ENCODE measurements at places on chromosomes 12 and 14.

GRCh38 chr14:63192085-63192484, 12.2 kb upstream of the RHOJ start:
- DNase-seq, result no peak

DNA sequence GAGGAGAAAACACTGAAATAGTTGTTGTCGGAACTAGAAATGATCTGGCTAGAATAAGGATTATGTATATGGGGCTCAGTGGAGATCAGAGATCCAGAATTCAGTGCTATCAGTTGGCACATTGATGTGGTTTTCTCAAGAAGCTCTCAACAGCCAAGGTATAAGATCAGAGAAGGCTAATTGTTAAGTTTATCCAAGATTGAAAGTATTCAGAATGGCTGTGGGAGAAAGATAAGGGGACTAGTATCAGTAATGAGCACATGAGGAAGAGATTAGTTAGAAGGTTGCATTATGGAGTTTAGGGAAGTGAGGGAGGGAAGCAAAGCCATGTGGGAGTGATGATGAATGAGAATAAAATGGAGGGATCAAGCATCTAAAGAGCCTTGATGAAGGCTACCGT, 128.1 kb upstream of the MIS18BP1 start:
- DNase-seq, result no peak

GRCh38 chr14:54894995-54895394, 7.6 kb downstream of the GCH1 start:
- no peak for DNase-seq

DNA sequence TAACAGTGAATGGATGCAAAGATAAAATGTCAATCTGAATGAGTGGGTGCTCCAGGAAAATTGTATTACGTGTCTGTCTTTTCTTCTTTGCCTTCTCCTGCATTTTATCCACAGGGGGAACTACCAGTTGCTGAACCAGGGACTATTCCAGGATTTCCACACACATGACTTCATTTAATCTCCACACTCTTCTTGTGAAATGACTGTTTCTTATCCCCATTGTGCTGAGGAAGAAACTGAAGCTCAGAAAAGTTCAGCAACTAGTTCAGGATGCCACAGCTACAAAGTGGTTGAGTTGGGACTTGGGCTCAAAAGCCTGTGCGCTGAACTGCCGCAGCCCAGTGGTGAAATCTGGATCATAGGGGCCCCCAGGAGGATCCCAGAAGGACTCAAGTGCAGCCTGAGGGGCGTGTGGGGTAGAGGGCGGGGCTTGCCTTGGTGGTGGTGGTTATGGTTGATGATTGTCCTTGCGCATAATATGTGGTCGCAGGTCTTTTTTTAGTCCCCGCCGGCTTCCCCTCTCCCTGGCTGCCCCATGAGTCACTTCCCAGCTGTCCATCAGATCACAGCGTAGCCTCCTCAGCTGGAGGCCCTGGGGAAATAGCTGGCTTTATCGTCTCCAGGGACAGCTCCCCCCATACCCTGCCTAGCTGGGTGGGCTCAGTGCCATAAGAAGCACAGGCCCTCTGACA, 235.2 kb upstream of the CRY1 start:
- DNase-seq, result peak; percentile 67

DNA sequence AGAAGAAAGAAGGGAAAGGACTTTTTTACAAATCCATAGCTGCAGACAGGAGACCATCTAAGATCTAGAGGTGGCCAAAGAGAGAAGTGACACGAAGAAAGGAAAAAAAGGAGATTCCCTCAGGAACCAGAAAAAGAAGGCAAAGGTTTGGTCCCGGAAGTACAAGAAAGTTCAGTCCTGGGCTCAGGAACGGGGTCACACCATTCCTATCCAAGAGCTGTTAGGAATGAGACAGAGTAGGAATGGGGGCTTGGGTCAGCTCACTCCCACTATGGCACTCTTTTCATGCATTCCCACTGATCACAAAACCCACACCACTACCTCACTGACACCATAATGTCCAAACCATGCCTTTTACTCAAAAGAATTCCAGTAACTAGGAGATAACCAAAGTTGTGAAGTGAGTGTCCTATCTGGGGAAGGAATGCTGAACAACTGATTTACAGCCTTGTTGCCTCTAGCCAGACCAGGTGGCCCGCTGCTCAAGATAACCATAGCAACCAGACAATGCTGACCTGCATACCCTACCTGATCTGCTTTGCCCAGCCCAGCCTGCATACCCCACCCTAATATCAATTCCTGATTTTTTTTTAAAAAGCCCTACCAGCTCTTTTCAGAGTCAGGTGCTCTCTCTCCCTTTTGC, 8.4 kb downstream of the PPP2R3C start:
- no peak for DNase-seq

GRCh38 chr12:132560614-132561426, 49.6 kb downstream of the LRCOL1 start:
- peak; percentile 63 for DNase-seq

DNA sequence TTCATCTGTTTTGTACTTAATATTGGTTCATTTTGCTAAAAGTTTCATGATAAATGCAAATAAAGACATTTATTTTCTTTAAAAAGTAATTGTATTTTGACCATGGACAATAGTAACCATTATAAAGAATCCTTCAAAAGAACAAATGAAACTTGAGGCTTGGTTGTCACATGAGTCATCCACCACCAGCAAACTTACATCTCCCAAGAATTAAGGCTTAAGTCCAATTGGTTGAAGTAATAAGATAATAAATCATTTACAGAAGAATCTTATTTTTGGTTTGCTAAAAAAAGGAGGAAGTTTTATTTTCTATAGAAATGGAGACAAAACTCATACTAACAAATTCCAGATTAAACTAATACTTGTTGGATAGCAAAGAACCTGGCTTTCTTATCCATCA, 84.8 kb upstream of the KITLG start:
- DNase-seq, result peak; percentile 52

- DNase-seq, result peak; percentile 7
These were observed 9.0 kb downstream of the SERPINA6 start for GRCh38 chr14:94313991-94314655.

DNA sequence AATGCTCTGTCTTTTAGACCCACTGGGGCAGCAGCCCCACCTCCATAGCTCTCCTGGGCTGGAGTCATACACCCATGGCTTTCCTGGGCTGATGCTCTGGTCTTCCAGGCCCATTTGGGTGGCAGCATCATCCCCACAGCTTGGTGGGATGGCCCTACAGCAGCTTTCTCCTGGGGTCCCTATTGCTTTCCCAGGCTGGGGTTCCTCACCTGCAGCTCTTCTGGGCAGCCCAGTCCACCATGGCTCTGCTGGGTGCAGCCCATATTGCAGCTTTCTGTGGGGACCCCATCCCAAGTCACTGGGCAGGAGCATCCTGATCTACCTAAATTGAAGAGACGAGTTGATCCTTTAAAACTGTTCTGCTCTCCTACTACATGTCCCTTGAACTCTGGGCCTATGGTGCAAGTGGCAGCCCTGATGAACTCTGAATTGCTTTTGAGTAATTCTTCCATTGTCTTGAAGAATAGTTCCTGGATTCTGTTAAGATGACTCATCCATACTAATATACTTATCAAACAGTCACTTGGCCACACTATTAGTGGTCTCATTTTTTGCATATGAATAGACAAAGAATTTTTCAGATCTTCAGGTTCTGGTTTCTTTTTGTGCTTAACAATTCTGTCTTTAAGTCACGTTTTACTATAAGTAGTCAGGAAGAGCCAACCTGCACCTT, 390.1 kb downstream of the DPF3 start:
- peak; percentile 41 for DNase-seq

DNA sequence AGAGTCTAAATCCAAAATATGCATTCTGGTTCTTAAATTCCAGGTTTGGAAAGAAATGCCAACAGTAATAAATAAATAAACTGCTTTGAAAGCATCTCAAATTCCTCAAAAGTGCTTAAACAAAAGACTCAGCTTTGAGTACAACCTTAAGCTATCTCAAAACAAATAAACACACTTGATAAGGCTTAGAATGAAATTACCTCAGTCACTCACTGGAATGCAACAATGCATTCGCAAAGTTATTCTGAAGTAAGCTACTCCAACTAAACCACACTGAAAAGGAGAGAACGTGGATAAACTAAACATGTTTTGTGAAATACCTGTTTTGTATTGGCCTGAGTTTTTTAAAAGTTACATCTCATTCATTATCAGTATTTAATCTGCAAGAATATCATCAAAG, 1.2 kb downstream of the SPTSSA start:
- DNase-seq, result no peak

DNA sequence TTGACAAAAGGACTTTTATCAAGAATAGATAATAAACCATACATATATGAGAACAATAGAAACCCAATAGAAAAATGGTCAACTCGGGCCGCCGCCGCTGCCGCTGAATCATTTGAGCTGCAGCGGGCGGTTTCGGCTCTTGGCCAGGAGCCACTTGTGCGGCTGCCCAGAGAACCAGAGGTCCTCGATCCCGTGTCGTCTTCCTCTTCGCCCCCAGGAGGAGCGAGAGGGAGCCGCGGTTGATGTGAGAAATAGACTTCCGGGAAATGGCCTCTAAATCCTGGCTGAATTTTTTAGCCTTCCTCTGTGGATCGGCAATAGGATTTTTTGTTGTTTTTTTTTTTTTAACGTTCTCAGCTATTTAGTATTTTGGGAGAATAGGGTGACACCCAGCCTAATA, 44.8 kb downstream of the CPSF6 start:
- DNase-seq, result peak; percentile 80

- DNase-seq, result peak; percentile 82
These were observed 126.9 kb upstream of the RAP1B start for GRCh38 chr12:68483592-68484383.

GRCh38 chr12:30719060-30719459, 23.4 kb upstream of the IPO8 start:
- DNase-seq, result peak; percentile 92

DNA sequence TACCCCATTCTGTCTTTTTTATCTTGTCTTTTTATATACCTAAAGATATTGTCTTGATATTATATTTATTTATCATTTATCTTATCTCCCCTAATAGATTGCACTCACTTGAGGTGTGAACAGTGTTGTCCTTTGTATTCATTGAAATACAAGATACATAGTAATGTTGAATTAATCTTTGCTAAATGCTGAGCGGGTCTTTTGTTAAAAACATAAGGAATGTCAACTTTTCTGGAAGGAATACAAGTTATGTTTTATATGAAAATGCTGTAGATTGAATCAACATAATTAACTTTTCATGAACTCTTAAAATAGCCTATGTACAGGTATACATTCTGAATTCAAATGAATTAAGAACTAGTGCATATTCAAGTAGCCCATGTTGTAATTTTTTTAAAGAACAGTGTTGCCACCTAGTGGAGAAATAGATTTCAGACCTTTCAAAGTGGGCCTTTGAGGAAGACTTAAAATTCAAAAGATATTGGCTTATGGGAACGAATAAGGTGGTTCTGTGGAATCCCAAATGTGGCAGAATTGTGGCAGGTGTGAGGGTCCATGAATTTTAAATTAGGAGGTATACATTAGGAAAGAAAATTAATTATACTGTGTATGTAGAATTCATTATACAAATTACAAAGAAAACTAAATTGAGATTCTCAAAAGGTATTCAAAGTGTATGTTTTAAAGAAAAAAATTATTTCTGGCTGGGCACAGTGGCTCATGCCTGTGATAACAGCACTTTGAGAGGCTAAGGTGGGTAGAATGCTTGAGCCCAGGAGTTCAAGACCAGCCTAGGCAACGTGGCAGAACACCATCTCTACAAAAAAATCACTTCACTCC, 19.1 kb downstream of the BBOF1 start:
- DNase-seq, result peak; percentile 50

GRCh38 chr14:30533126-30533525, 25.8 kb upstream of the G2E3 start:
- DNase-seq, result no peak

- peak; percentile 76 for DNase-seq
These were observed 85.0 kb downstream of the CRADD start for GRCh38 chr12:93762059-93762719.

GRCh38 chr12:10027721-10028120, 2.8 kb upstream of the CLEC9A start:
- peak; percentile 27 for DNase-seq

GRCh38 chr14:54881761-54882401, 20.7 kb downstream of the GCH1 start:
- peak; percentile 42 for DNase-seq

- DNase-seq, result no peak
These were observed 156.2 kb upstream of the GZMB start for GRCh38 chr14:24790196-24790595.

DNA sequence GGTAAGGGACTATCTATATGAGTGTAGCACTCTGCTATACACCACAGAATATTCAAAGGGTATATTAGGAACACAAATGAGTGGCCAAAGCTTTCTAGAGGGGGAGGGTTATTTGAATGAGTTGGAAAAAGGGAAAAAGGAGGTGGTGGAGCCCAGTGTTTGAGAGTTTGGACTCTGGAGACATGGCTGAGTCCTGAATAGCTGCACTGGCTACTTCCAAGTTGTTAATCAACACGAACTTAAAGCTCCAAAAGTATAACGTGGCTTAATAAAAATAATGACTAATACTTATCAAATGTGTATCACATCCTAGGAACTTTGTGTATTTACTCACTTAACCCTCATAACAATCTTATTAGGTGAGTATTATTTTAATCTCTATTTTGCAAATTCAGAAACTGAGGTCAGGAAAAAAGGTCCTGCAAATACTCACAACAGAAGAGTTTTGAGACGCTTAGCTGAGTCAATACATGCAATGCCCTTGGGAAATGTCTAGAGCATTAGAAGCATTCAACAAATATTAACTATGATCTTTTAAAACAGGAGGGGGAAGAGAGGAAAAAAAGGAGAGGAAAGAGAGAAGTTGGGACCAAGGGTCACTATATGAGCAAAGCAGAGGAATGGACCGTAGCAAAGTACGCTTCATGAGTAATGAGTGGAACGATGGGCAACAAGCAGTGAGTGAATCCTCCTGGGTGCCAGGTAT, 189.5 kb upstream of the HMGA2 start:
- peak; percentile 78 for DNase-seq

GRCh38 chr12:15550793-15551192, 228.5 kb downstream of the PTPRO start:
- DNase-seq, result no peak

DNA sequence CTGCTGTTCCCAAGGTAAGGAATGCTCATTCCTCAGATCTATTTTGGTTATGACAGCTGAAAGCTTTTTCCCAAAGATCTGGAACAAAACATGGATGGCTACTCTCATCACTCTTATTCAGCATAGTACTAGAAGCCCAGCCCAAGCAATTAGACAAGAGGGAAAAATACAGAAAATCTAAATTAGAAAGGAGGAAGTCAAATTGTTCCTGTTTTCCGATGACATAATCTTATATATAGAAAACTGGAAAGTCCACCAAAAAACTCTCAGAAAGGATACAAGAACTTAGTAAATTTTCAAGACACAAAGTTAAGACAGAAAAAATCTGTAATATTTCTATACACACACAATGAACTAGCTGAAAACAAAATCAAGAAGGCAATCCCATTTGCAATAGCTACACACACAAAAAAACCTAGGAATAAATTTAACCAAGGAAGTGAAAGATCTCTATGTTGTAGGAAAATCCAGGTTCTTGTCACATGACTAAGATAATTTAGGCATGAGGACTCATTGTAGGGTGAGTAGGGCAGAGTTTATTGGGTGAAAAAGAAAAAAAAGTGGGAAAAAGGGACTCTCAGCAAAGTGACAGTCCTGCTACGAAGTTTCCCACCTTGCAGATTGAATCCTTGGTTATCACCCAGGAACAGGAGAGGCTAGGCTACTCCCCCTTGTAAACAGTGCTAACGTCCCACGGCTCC, 28.6 kb upstream of the KLRB1 start:
- DNase-seq, result no peak

- DNase-seq, result no peak
These were observed 128.7 kb upstream of the GARIN2 start for GRCh38 chr14:67060546-67060945.

- no peak for DNase-seq
These were observed 141.8 kb downstream of the VRK1 start for GRCh38 chr14:96938946-96939345.

GRCh38 chr14:49879646-49880204, 13.2 kb upstream of the ARF6 start:
- peak; percentile 59 for DNase-seq

Data from fibroblast of skin of scalp (primary cell).